Fibroblast of skin of left quadriceps (primary cell): ENCODE measurements at places on chromosomes 6 and 20.

GRCh38 chr6:339480-339879 is 47.2 kb downstream of the DUSP22 start:
- no peak for DNase-seq

GRCh38 chr20:60074276-60074675 is 116.1 kb downstream of the CDH26 start:
- DNase-seq, result no peak

DNA sequence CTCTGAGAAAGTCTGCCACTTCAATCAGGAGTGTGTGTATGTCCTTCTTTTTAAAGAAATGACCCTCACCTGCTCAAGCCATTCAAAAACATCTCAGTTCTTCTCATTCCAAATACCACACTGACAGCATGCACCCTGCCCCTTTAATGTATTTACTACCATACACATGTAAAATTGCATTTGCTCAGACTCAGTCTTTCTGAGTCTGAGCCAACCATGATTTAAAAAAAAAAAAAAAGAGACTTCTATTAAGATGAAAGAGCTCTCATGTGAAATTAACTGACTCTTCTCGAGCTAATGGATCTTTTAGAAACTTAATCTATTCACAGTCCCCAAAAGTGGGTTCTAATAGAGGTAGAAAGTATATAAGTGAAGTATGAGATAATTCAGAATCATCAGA is 1.4 kb upstream of the FILIP1 start:
- no peak for DNase-seq

GRCh38 chr20:47765271-47765670 is 20.0 kb downstream of the SULF2 start:
- no peak for DNase-seq

- no peak for DNase-seq
Measured at GRCh38 chr6:84461461-84461860, 234.0 kb upstream of the CEP162 start.

GRCh38 chr6:147787417-147787816 is 278.9 kb downstream of the SAMD5 start:
- no peak for DNase-seq

GRCh38 chr20:31496761-31497295 is 17.4 kb upstream of the HM13 start:
- no peak for DNase-seq

DNA sequence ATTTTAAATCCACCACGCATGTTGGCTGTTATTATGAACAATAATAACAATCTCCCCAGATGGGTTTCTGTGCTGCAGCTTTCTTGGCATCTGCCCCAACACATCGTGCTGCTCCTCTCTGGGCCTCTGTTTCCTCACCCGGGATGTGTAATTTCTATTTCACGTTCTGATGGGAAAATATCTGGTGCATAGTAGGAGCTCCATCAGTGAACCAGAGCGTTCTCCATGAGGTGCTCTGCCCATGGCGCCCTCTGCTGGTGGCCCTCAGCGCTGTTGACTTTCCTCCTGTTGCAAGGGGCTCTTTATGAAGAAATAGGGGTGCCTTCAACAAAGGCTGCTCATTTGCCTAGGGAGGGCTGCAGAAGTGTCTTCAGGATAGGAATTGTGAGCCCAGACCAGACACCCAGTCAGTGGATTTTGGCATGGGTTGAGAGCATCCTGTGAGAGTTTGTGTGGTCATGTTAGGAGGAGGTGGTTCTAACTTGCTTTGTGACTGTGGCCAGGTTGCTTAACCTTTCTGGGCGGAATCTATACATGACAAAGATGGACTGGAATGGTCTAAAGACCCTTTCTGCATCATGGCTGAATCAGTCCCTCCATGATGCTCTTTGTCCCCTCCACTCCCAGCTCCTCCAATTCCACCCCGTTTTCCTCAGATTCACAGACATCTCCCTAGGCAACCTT is 8.1 kb downstream of the SCRT2 start:
- no peak for DNase-seq

- DNase-seq, result no peak
Measured at GRCh38 chr6:56843476-56844349, 111.2 kb upstream of the BEND6 start.

DNA sequence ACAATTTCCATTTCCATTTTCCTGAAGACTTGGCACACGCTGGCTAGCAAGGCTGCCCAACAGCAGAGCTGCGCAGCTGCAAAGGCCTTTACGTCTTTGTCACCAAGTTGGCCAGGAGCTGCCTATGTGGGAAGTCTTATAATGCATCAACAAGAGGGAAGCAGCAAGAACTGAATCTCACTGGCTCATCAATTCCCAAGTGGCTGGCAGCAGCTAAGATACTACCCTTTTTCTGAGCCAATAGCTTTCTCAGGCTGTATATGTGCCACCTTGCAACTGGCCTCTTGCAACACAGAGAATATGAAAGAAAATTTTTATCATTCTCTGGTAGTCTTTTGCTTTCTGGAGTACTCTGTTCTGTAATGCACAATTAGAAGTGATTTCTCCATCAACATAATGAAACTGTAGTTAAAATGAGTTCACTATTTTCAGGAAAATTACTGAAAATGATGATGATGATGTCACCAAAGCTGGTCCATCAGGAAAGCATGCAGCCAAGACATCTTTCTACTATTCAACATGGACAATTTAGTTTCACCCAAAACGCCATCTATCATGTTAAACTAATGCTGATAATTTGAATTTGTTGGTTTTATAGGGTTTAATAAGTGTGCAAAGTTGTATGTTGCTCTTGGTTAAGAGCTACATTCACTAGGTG is 97.3 kb upstream of the FOXA2 start:
- no peak for DNase-seq
